ENCODE measurements at places on chromosomes 16 and 17.

GRCh38 chr16:15855704-15856003, 1.2 kb downstream of the MYH11 start:
- no peak for DNase-seq

- DNase-seq: no peak
Measured at GRCh38 chr16:20181416-20181815, 107.7 kb upstream of the GPR139 start.

DNA sequence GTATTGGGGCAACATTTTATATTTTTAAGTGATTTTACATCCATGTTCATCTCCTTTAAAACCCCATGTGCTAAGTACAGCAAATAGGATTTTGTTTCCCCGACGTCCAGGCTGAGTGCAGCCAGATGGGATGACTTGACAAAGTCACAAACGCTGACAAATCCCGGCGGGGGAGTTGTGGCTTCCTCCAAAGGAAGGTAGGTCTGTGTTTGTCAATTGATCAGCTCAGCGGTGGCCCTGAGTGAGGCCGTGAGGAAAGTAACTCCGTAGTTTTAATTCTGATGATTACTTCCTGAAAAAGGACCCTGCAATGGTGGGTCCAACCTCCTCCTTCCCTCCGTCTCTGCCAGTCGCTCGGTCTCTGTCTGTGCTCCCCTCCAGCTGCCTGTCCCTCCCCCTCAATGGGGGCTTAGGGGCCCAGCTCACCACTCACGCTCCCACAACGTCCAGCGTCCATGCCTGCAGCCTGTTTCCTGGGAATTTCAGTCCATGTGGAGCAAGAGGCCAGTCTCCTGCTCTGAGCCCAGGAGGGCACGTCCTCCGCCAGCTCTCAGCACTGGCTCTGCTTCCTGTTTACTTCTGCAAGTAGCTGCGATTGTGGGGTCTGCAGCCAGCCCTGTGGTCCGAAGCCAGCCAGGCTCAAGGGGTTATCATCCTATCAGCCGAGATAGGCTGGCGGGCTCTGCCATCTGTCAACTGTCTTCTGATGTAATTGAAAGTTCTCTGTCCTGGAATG, 209.4 kb upstream of the FOXF1 start:
- no peak for DNase-seq

DNA sequence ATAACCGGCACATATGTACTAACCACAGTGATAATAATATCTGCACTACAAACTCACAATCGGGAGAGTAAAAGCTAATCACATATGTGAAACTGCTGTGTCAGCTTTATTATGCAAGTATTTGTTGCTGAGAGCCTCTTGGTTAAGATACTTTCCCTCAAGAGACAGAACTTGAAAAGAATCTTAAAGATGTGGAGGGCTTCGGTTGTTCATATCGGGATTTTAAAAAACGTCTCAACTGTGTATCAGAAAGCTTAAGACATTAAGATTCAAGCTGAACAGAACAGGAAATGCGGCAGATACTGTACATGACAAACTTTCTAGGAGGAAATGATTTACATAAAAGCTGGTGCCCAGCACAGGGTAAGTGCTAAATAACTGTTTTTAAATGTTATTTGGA, 27.5 kb upstream of the HLF start:
- DNase-seq: no peak

DNA sequence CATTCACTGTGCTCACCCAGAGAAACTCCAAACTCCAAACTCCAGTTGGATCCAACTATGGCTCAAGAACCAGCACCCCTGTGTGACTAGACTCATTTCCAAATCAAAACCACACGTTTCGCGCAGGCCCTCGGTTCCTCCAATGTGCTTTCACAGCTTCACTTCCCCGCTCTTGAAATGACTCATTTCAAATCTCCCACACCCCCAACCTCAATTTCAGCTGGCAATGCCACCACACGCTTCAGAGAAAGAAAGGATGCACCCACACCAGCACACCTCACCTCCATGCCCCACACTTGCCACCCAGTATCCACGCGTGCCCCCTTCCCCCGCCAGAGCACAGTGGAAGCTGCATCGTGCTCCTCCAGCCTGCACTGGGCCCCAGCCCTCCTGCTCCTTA, 9.0 kb downstream of the TMEM92 start:
- DNase-seq: no peak

DNA sequence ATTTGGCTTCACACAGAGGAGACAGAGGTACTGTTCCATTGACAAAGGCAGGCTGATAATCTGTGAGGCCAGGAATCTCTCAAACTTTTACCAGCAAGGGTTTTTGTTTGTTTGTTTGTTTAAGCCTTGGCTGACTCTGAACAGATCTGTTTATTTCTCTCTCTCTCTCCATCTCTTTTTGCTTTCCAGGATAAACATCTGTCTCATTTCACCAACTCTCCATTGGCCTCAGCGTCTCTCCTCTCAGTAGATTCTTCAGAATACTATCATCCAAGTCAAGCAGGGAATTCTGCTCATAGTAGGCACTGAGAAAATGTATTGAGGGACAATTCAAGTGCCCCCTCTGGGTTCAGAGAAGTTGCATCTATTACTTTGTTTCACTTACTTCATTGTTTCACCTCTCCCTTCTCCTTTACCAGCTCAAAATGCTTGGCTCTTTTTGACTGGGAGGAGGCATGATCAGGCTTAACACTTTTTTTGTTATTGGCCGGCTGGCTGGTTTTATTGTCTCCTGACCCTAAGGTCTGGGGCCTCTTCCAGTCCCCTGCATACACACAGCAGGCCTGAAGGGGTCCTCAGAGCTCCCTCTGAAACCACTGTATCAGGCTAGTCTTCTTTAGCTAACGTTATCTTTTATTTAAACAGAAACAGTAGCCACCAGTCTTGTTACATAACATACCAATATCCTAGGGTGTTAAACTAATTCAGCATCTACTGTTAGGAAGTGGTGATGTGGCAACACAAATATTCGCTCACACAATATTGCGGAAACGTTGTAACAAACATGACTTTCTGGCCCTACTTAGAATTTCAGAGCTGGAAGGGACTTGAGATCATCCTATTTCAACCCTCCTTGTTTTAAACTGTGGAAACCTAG, 2.0 kb upstream of the YPEL2 start:
- no peak for DNase-seq

- DNase-seq: no peak
Measured at GRCh38 chr16:85687651-85688471, 893 bp downstream of the GINS2 start.

DNA sequence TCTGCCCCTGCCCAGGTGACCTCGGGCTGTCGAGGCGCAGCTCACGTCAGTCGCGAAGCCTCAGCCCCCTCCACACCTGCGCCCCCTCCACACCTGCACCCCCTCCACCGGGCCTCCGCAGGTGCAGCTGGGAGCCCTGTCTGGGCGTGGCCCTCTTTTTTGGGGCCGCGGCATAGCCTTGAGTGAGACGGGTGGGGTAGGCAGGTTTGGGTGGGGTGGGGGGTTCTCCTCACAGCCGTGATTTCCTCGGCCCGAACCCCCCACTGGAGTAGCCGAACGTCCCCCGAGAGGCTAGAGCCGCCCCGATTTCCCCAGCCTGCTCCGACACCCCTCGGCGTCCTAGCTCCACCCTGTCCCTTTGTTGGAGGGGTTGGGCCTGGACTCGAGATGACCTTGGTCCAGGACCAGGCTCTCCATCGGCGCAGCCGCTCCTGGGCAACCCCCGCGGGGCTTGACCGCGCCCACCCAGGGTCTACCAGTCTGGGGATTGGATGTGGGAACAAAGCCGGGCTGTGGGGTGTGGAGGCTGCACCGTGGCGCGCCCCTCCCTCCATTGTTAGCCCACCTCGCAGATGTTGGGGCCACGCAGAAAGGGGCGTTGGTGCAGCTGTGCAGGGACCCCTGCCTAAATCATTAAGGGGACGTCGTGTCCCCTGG, 626 bp downstream of the TUBB3 start:
- DNase-seq: no peak

GRCh38 chr16:30004811-30005242, 6.0 kb downstream of the DOC2A start:
- DNase-seq: no peak

GRCh38 chr16:85430523-85431421, 182.3 kb upstream of the GSE1 start:
- no peak for DNase-seq

DNA sequence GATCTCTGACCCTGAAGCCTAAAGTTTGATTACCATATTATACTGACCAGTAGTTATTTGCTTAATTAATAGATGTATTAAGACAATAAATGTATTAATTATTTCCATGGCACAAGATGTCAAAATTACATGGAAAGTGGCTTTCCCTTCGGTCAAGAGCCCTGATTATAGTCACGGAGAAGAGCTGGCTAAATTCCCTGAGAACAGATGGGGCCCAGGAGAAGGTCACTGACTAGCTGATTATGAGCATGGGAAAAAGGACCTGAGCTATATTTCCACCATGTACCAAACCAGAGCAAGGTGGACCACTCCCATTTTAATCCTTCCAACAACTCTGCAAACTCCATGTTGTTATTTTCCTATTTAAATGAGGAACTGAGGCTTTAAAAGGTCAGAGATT, 12.9 kb upstream of the MYO18A start:
- no peak for DNase-seq

GRCh38 chr16:48323783-48324775, 61.1 kb downstream of the SIAH1 start:
- DNase-seq: no peak

DNA sequence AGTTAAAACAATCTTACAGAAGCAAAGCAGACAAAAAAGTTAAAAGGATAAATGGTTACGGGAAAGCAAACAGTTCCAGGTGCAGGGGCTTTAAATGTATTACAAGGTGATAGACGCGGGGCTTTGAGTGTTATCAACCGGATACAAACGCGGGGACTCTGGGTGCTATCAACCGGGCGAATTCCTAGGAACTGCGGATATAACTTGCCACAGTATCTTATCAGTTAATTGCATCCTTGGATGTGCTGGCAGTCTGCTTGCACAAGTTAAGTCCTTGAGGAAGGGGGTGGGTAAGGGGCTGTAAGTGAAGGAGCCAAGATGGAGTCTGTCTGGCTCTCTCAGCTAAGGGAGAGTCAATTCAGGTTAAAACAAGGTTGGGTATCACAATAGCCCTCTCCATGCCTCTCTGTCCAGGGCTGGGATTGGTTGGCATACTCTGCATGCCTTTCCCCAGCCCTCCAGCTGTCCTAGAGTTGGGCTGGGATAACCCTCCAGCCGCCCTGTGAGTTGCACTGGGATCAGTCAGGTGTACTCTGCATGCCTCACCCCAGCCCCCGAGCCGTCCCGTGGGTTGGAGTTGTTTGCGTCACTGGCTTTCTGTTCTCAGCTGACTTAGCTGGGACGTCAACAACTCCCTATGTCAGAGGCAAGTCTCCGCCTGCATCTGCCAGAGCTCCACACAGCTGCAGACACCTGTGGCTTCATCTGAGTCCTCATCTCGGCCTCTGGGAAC, 40.9 kb downstream of the TMEM235 start:
- DNase-seq: peak; percentile 39

- DNase-seq: no peak
Measured at GRCh38 chr16:85407-85782, 7.4 kb downstream of the MPG start.

DNA sequence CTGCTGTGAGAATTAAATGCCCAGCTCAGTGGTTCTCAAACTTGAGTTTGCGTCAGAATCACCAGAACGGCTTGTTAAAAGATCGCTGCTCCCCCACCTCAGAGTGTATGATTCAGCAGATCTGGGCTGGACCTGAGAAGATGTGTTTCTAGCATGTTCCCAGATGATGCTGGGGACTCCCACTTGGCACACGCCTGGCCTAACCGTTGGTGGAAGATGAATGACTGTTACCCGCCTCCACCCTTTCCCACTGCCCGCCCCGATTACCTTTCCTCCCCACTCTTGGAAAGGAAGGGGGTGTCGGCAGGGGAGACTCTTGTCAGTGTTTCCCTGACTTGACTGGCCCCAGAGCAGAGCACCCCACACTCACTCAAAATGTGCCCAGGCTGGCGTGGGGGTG, 29.3 kb upstream of the ABCC3 start:
- no peak for DNase-seq

GRCh38 chr16:12087901-12088421, 111.4 kb downstream of the SNX29 start:
- no peak for DNase-seq

DNA sequence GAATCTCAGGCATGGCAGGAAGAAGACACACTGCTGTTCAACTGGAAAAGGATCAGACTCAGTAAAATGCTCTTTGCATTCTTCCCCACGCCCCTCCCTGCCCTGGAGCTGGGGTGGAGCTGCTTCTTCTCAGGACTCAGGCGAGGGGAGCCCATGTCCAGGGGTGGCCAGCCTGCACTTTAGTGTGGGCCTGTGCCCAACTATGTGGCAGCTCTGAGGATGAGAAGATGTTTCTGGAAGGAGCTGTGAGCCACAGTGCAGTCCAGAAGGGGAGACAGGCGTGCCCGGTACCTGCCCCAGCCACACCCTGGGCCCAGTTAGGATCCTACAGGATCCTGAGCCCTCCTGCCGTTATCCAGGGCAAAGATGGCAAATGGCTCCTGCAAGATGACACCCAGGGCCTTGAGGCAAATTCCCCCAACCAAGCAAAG, 120.3 kb downstream of the ANKRD11 start:
- no peak for DNase-seq

DNA sequence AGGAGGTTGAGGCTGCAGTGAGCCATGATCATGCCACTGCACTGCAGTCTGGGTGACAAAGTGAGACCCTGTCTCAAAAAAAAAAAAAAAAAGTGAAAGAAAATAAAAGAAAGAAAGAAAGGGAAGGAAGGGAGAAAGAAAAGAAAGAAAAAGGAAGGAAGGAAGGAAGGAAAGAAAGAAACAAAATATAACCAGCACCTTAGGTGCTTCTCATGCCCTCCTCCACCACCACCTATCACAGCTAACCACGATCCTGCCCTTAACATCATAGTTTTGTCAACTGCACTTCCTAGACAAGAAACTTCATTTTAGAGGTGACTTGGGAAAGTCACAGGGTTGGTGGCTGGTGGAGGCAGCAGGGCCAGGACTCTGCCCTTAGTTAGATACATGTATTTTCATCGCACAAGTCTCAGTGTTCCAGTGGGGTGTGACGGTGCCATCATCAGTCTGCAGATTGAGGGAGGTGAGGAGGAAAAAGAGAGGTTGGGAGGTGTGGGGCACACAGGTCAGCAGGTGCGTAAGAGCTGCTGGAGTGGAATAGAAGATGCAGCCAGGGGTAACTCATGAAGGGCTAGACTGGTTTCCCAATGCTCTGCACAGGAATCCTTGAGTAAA, 10.0 kb downstream of the SUPT4H1 start:
- no peak for DNase-seq

Measured in activated T-helper 1 cell treated with anti-CD3 and anti-CD28 coated beads, Interleukin-2, amount 50 U/mL, for 16 hours (primary cell).